ENCODE measurements at places on chromosomes 16 and 17.

- no peak for DNase-seq
Measured at GRCh38 chr16:53769787-53770186, 65.8 kb downstream of the FTO start.

- no peak for DNase-seq
Measured at GRCh38 chr16:72875291-72876031, 172.5 kb downstream of the ZFHX3 start.

GRCh38 chr16:1070084-1070863, 2.3 kb upstream of the SSTR5 start:
- no peak for DNase-seq

DNA sequence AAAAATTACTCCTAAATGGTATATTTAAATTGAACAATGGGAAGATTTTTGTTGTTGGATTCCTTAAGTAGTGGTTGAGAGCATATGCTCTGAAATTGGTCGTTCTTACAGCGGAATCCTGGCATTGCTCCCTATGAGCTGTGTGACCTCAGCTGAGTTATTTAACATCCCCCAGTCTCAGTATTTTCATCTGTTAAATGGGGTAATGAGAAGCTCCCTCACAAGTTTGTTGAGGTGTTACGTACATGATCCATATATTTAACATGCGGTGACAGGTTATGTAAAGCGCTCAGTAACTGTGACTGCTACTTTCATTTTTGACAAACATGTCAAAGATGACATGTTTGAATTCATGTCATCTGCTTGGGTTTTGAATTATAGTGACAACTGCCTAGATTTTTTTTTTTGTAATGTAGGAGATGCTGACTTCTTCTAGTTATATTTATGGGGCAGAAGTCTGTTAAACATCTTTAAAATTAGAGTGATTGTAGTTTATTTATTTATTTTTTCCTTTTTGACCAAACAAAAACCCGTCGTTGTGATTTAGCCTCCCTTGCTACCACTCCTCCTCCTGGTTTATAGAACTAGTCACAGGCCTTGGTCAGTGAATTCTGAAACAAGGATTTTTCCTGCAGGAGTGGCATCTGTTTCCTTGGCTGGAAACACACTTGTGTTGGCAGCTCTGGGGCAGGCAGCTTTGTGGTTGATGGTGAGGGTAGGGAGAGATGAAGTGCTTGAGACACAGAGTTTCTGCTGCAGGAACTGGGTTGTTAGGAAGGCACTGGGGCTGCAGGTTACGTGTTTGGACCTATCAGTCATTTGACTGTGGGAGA, 268.8 kb downstream of the SNX29 start:
- no peak for DNase-seq

DNA sequence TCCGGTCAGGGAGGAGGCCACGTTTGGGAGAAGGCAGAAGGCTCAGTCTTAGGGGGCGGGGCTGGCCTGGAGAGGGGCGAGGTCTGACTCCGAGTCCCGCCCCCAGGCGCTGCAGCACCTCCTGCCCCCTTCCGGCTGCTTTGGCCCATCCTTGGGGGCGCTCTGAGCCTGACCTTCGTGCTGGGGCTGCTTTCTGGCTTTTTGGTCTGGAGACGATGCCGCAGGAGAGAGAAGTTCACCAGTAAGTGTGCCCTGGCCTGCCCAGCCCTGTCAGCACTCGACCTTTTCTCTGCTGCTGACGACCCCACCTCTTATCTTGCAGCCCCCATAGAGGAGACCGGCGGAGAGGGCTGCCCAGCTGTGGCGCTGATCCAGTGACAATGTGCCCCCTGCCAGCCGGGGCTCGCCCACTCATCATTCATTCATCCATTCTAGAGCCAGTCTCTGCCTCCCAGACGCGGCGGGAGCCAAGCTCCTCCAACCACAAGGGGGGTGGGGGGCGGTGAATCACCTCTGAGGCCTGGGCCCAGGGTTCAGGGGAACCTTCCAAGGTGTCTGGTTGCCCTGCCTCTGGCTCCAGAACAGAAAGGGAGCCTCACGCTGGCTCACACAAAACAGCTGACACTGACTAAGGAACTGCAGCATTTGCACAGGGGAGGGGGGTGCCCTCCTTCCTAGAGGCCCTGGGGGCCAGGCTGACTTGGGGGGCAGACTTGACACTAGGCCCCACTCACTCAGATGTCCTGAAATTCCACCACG, 1.5 kb downstream of the TNFRSF12A start:
- peak; percentile 76 for DNase-seq

DNA sequence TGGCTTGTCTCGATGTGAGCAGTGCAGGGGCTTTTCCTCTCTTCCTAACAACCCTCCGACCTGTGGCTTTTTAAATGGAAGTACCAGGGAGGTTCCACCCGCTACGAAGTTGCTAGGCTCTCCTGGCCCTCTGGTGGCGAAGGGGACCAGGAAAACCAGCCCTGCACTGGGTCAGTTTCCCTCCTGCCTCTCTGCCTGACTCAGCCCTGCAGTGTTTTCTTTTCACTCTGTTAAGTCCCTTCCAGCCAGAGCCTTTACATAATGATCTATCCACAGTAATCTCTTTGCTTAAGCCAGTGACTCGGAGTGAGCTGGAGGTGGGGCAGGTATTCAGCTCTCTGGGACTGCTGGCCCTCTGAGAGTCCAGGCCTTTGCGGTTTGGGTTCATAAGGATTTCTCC, 331.3 kb upstream of the EEF2KMT start:
- DNase-seq = no peak

- no peak for DNase-seq
Measured at GRCh38 chr16:87431926-87432325, 39.8 kb downstream of the MAP1LC3B start.

DNA sequence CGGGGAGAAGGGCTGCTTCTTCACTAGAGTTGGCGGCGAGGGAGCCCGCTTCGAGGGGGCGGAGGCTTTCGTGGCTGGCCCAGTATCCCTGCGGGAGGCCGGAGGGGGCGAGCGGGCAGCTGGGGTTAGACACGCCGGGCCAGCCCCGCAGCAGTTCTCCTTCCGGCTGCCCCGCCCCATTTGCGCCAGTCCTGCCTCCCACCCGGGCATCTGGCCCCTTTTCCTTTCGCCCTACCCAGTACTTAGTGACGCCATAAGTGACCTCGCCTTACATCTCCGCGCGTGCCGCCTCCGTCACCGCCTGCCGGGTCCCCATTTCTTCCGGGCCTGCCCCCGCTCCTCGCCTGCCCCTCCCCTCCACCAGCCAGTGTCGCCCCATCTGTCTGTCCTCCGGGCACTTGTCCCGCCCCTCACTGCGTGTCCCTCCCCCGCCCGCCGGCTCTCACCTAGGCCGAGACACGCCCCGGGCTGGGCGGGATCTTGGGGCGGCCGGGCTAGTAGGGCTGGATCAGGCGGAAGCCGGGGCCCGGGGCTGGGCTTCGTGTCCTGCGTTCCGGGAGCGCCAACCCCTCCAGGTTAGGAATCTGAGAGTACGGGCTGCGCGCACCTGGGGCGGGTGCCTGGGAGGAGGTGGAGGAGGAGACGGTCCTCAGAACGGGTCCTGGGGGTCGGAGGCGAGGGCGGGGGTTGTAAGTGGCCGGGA, 14.3 kb downstream of the SPATA32 start:
- peak; percentile 99 for DNase-seq

- no peak for DNase-seq
Measured at GRCh38 chr16:52422307-52422706, 124.6 kb downstream of the TOX3 start.

- DNase-seq = no peak
Measured at GRCh38 chr16:3304370-3304769, 860 bp downstream of the TIGD7 start.

GRCh38 chr17:42706732-42707131, 24.4 kb downstream of the CNTNAP1 start:
- DNase-seq = no peak

GRCh38 chr17:64502809-64503208, 3.3 kb downstream of the DDX5 start:
- no peak for DNase-seq

DNA sequence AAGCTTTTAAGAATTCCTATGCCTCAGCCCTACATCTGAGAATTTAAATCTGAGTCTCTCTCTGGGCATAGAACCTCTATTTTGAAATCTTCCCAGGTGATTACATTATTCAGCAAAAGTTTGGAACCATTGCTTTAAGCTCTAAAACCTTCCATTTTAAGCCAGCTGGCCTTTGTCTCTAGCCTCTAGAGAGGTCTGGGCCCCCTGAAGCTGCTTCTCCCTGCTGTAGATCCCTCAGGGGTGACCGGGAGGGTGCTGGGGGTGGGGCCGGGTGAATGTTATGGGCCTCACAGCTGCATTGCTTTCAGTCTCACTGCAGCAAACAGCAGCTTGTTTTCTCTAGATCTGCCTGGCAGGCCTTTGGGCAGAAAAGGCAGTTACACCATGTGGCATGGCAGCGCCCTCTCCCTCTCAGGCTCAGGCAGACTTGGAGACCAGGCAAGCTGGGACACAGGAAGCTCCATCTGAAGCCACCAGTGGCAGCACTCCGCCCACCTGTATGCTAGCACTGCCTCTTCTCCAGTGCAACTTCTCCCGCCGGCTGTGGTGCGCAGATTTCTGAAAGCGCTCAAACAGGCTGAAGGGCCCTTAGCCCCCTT, 66.3 kb downstream of the MPRIP start:
- no peak for DNase-seq

- DNase-seq = no peak
Measured at GRCh38 chr17:58911741-58912343, 156.2 kb downstream of the PPM1E start.

DNA sequence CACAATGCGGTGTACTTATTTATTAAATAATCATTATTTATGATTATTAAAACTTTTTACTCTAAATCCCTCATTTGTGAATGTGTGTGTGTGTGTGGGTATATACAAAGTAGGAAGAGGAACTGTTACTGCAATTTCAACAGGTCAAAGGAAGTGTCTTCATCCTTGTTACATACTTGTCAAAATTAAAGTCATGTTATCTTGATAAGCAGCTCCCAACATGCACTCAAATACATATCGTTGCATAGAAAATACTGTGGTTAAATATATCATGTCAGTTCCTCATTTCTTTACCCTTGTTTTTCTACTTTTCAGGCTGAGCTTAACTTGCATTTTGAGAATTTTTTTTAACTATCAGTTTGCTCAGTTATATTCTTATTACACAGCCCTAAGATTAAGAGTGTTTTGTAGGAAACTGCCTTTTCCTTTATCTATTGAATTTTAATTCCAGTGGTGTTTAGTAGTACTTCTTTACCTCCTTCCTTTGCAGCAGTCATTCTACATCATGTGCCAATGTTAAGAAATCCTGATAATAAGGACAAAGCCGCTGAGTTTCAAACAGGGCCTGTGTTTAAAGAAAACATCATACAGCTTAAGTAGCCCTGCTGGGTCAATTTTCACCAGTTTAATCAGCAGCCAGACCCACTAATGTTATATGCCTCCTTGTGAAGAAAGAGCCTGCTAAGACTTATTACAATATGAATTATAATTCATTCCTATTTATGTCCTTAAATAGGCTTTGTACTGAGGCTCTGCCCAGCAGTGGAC, 7.2 kb downstream of the EFCAB5 start:
- no peak for DNase-seq

GRCh38 chr17:39838057-39838456, 26.1 kb downstream of the IKZF3 start:
- DNase-seq = no peak

DNA sequence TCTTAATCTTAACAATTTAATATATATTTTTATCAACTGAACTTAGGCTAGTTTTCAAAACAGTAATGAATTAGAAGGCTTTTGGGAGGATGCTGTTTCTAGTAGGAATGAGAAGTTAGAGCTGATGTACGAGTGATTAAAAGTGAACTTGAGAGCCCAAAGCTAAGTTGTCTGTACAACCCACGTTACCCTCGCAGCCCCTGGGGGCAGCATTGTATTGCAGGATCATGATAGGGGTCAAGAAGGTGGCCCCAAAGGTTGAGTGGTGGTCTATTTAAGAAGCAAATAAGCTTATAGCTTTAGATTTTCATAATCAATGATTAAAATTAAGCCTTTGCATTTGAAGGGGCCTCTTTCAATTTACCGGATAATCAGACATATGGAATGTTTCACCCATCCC, 33.7 kb upstream of the ALDH3A2 start:
- DNase-seq = no peak

- no peak for DNase-seq
Measured at GRCh38 chr17:46865100-46865499, 13.7 kb downstream of the WNT9B start.

- no peak for DNase-seq
Measured at GRCh38 chr17:80316927-80317705, 56.5 kb downstream of the RNF213 start.

DNA sequence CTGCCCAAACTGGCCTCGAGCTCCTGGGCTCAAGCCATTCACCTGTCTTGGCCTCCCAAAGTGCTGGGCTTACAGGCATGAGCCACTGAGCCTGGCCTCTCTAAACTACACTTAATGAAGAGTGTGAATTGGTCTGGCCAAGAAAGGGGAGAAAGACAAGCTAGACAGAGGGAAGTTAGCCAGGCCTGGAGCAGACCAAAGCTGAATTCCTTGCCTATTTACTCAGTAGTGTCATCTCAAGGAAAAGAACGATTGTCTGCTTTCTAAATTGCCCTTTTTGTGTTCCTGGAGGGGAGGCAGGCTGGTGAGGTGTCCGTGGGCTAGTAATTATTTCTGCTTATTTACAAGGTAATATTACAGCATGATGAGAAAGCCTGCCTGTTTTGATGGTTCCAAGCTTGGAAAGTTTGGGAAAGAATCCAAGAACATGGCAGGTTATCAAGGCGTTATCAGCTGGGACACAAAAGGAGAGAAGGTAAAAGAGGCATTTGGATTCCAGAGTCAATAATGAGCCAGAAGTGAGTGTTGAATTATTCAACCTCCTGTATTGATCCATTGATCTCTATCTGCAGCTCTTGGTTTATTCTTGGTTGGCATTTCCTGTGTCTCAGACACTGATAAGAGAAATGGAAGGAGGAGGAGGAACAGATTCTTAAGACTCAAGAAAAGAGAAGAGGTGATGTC, 6.3 kb upstream of the CBFB start:
- DNase-seq = no peak

DNA sequence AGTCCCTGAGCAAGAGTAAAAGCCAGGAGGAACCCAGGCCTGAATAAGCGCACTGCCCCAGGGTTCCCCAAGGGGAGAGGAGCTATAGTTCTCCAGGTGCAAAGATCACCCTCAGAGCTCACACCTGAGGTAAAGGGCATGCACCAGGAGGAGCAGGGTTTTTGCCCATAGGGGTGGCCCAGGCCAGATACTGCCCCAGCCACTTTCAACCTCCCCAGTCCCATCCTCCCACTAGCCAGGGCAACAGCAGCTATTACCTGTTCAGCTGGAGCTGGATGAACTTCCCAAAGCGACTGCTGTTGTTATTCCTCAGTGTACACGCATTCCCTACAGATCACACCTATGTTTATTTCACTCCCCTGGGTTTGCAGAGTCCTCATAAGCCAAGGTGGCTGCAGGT, 19.8 kb downstream of the MYO19 start:
- DNase-seq = no peak

GRCh38 chr17:55784666-55785065, 33.8 kb downstream of the PCTP start:
- DNase-seq = no peak

DNA sequence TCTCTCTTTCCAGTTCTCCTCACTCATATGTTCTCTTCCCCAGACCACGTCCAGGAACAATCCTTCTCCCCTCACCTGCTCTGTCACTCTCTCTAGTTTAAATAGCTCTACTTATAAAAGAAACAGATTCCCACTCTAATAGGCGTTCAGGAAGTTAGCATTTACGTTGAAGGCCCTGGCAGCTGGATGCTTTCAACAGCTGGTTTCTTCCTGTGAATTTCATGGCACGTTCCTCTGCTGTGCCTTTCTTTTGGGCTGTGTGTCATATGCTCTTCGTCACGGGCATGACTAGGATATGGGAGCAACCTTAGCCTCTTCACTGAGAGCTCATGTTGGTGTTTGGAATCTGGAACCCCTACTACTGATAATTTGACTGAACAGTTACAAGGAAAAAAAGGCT, 73.2 kb downstream of the ZNF18 start:
- DNase-seq = no peak

Measured in GM19239 (cell line).